Ascending aorta (tissue), 2 donors: ENCODE measurements at places on chromosomes 11 and 22. TPM values are rescaled to one million over a fixed set of nuclear protein-coding genes. Genes with fewer than 3 reads are reported as not detected.

DNA sequence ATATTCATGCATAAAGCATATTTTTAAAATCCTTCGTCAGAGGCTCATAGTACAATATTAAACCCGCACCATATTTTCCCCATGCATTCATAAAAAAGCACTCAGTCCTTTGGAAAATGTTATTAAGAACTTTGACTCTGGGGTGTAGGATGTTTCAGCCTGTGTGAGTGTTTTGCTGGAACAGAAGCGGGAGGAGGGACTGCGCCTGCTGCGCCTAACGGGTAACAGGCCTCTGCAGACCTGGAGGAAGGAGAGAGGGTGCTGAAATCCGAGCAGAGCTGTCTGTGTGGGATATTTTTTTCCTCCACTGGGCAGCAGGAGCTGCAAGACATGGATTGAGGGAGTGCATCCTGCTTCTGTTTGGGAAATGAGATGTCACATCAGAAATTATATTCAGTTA is 483.0 kb downstream of the BRD1 start:
- DNase-seq = peak; percentile 12
- H3K36me3 ChIP-seq = no peaks in the 10 kb centered on the region
- H3K27me3 ChIP-seq = no peaks in the 10 kb centered on the region
- no peaks in the 10 kb centered on the region for H3K4me1 ChIP-seq
- no peak overlapping the region for H3K4me3 ChIP-seq

DNA sequence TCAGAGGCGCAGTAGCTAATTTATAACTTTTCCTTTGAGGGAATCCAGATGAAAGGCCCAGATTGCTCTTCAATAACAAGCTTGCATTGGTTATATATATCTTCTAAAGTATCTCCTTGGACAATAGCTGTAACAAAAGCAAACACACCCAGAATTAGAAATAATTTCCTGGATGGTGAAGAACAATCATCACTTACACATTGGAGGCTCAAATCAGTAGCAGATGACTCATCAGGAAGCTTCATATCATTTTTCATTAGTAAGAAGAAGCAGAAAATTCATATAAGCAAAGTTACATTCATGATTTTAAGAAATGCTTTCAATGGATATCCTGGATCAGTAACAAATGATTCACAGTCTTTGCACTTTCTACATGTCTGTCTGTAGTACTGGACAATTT is 173.6 kb upstream of the CCDC90B start:
- no peaks in the 10 kb centered on the region for H3K27me3 ChIP-seq
- DNase-seq = no peak
- H3K27ac ChIP-seq = no peak overlapping the region
- no peaks in the 10 kb centered on the region for H3K36me3 ChIP-seq
- no peaks in the 10 kb centered on the region for H3K4me1 ChIP-seq
- no peak overlapping the region for H3K4me3 ChIP-seq

DNA sequence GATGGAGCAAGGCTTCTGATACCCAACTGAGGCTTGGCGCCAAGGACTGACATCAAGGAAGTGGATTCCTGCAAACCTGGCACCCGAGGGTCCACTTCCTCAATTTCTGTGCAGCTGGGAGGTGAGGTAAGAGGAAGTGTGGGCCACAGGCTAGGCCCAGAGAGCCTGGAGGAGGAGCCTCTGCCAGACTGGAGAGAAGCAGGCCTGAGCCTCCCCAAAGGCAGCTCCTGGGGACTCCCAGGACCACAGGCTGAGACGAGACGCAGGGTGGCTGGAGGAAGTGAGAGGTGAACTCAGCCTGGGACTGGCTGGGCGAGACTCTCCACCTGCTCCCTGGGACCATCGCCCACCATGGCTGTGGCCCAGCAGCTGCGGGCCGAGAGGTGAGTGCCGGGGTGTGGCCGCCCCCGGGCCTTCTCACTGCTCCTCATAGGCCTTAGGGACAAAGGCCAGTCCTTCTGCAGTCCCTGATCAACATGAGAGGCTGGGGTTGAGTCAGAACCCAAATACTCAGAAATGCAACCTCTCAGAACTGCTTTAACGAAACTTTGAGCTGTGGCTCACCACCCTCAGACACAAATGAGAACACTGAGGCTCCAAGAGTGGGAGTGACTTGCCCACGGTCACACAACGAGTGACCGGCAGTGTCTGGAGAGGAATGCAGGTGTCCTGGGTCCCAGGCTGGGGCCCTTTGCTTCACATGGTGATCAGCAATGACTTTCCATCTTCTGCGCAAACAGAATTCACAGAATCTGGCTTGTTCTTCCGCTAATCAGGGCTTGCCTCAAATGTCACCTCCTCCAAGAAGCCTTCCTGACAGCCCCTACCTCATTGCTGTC is at the start of gene NCF4:
Gene NCF4, plus strand, starts transcription at position 186 of the 839 bp plus-strand sequence. Its CDS starts 166 bp downstream, at position 352.
- peak within 1 kb of the TSS; percentile 39 for H3K4me3 ChIP-seq
- H3K27me3 ChIP-seq = no peaks in the 10 kb centered on the region
- H3K27ac ChIP-seq = peak within 1 kb of the TSS; percentile 56

Gene DLG2
- total RNA-seq = 0.43 TPM
